ENCODE measurements at places on chromosomes 3 and 15. TPM values are rescaled to one million over a fixed set of nuclear protein-coding genes. Genes with fewer than 3 reads are reported as not detected.

The EXD1 gene
- total RNA-seq: not detected

DNA sequence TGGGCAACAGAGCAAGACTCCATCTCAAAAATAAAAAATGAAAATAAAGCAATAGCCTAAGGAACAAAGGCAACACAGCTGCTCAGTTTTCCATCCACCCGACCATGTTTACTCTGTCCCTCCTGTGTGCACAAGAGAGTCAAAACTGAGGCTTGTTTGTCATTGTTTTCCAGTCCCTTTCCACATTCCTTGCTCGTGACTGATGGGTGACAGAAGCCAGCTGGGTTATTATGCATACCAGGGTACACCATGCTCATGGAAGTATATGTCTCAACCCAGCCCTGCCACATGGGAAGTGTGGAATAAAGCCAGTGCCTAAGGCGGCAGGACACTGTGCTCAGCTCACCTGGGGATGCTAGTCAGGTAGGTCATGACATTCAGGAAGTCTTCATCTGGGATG, 49.5 kb downstream of the MCF2L2 start:
- no peak for DNase-seq

The PCOLCE2 gene
- 1.0 TPM for total RNA-seq

DNA sequence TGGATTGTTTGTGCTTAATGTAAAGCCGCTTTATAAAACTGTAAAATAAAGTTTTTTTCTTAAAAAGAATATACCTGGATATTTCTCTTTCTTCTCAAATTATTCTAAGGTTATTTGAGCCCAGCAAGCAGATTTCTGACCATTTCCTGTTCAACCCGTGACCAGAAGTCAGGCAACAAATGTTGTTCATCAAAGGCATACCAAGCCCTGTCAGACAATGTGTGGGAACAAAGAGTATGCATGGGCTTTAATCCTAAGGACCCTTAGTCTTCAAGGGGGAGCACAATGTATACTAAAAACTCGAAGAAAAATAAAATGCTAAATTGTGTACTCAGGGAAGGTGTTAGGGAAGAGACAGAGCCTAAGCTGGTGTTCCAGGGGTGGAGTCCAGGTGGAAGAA, 26.6 kb upstream of the PAQR5 start:
- DNase-seq: no peak

DNA sequence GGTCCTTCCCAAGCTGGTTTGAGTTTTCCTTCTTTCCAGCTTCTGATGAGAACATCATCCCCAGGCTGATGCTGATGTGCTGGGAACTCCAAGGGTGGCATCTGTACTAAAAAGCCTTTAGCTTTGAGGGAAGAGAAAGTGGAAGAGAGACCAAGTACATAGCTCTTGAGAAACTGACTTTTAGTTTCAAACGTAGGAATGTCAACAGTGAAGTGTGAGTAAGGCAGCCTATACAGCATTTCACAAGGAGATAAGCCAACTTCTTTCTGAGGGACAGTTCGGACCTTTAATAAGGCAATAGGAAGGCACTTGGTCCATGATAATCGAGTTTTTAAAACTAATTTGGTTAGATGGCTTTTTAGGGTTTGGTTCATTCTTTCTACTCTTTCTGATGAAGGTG, 53.7 kb downstream of the DLG1 start:
- no peak for DNase-seq

The TMEM108 gene
- 9.9 TPM for total RNA-seq

DNA sequence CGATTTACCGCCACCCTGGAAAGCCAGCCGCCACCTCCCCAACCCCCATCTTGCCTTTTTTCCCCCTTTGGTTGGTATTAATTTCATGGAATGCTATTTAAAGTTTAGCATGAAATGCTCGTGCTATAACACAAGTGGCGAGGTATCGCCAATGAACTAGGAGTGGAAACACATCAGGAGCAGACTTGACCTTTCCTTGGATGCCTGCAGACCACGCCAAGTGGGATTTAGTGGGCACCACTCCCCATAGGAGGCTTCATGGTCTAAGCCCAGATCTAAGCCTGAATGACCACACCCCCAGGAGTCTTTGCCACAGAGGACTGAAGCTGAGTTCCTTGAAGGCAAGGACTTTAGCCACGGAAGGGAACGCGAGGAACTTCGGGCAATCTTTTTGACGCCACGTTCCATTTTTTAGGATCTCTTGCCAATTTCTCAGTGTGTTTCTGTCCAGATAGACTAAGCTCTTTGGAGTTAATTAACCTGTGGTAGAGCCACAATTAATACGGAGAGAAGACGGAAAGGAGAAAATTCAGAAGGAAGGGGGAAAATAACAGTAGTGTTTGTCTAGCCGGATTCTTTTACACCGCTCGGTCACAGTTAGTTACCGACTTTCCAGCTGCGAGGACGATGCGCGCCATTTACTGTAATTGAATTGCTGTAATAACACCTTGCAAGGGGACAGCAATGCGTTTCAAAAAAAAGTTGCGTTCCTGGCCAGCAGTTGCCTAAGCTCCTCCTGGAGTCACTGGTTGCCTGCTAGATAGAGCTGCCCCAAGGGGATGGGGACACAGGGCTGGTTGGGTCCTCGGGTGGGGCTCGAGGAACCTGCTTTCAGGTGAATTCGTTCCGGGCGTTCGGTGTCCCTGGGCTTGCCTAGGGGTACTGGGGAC, 37.1 kb downstream of the NR2F2 start:
- no peak for DNase-seq

GRCh38 chr3:17052363-17052762, 167.6 kb downstream of the PLCL2 start:
- DNase-seq: no peak

DNA sequence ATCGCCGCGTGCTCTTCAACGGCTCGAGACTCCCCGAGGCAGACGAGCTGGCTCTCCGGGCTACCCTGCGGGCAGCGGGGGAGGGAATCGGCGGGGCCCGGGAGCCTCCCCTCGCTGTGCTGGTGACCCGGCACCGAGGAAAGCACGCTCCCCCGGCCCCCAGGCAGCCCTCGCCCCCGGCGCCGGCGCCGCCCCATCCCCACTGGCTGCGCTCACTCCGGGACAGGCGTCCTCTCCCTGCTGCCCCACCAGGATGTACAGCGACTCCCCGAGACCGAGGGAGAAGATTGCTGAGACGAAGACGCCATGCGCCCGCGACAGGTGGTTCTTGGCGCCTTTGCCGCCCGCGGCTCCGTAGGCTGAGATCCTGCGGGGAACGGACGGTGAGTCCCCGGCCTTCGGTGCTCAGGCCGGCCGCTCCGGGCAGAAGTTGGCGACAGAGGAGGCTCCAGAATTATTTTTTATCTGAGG, 1.7 kb downstream of the LTK start:
- no peak for DNase-seq

DNA sequence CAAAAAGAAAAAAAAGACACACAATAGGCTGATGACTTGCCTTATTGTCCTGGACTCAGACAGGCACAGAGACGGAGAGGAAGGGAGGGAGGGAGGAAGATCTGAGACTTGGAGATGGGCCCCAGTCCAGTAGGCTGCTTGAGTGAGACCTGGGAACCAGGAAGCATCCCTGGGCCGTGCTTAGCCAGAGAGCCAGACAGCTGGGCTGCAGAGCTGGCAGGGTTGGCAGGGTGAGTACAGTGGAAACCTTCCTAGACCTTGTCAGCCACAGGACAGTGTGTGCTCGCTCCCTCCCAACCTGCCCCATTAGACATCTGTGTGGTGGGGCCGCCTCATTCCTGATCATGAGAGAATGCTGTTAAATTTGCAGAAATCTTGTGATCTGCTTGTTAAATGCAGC, 107.9 kb upstream of the ALDH1A3 start:
- DNase-seq: no peak

DNA sequence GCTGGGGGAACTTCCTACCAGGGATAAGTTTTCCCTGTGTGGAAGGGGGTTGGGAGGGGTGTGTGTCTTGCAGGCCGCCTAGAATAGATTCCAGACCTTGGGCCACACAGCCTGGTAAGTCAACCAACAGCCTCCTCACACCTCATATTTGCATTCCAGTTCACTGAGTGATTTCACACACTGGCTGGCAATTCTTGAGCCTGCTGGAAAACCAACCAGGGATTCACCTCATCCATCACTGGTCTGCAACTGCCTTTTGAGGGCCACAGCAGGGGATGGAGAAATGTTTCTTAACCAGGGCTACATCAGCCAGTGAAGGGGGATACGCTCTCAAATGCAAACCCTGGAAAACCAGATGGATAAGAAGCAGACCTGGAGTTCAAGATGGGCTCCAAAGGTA, 2.0 kb downstream of the FSTL1 start:
- no peak for DNase-seq

DNA sequence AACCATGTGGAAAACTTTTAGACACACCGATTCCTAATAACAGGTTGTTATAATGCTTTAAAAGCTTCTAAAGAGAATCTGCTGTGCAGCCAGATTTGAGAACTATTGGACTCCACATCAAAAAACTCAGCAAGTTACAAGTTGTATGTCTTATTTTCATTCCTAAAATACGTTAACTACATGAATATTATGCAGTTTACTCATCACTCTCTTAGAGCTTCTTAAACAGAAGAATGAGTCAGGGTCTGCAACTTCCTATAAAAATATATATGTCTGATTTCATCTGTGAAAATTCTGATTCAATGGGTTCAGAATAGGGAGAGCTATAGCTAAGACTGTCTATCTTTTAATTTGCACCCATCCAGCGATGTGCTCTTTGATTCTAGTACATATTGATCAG, 244.2 kb upstream of the EPHA3 start:
- DNase-seq: no peak

DNA sequence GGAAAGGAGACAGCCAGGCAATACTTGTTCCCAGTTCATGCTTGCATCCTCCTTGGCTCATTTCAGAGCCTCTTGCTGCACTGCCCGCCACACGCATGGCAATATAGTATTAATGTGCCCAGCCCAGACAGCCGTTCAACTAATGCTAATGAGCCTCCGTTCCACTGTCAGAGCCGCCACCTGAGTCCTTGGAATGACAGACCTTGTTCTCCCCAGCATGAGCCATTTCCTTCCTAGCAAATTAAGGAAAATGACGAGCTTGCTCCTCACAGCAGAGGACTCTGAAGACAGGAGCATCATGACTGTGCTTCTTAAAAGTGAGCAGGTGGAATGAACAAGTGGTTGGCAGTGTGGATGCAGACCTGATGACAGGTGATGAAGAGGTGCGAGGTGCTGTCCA, 10.8 kb upstream of the LRRC15 start:
- DNase-seq: no peak

DNA sequence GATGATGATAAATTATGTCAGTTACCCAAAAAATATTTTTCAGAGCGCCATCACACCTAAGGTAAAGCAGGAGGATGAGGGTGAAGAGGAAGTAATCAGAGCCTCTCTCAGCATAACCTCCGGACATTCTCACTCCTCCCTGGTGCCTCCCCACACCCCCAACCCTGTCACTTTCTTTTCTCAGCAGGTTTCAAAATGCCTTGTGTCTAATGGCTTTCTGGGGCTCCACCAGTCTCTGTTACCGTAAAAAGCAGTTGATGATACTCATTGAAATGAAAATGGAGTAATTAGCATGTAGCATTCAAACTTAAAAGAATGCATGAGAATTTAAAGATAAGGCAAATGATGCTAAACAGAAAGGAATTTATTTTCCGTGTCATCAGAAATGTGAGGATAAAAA, 180.0 kb downstream of the ERC2 start:
- DNase-seq: no peak

- no peak for DNase-seq
Observed at GRCh38 chr3:24387000-24387399, 107.7 kb downstream of the THRB start.

The SLC51B gene
- not detected for total RNA-seq

The PLD1 gene
- total RNA-seq: 20.0 TPM

DNA sequence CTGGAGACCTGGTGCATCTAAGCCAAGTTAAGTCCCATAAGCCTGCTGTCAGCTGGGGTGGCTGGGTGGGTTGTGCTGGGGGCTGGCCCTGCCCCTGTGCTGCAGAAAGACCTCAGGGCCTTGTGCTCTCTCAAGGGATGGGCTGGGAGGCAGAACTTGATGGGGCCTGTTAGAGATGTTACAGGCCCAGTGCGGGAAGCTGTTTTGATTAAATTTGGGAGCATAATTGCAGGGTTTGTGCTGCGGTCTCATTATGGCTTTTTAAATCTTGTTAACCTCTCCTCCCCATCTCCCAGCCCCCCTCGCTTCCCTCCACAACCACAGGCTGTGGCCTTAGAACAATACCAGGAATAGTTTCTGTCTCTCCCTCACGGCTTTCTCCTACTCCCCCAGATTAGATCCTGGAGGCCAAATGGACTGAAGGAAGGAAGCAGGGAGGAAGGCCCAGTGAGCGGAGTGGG, 87.6 kb upstream of the TLE3 start:
- no peak for DNase-seq

The TMEM266 gene
- not detected for total RNA-seq

The SNTN gene
- not detected for total RNA-seq

DNA sequence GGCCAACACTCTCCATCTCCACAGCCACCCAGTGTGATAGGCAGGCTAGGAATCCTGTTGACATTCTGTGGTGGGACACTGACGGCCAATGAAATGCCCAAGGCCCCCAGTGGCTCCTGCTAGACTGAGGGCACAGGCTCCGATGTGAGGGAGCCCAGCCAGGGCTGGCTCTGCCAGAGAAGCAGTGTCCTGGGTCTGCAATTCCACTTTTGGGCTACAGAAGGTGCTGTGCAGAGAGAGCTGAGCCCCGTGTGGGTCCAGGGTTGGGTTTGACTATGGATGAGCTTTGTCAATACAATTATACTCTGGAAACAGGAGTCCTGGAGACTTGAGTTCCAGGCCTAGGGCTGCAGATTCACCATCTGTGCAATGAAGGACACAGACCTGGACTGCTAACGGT, 55.7 kb upstream of the TMEM115 start:
- no peak for DNase-seq

DNA sequence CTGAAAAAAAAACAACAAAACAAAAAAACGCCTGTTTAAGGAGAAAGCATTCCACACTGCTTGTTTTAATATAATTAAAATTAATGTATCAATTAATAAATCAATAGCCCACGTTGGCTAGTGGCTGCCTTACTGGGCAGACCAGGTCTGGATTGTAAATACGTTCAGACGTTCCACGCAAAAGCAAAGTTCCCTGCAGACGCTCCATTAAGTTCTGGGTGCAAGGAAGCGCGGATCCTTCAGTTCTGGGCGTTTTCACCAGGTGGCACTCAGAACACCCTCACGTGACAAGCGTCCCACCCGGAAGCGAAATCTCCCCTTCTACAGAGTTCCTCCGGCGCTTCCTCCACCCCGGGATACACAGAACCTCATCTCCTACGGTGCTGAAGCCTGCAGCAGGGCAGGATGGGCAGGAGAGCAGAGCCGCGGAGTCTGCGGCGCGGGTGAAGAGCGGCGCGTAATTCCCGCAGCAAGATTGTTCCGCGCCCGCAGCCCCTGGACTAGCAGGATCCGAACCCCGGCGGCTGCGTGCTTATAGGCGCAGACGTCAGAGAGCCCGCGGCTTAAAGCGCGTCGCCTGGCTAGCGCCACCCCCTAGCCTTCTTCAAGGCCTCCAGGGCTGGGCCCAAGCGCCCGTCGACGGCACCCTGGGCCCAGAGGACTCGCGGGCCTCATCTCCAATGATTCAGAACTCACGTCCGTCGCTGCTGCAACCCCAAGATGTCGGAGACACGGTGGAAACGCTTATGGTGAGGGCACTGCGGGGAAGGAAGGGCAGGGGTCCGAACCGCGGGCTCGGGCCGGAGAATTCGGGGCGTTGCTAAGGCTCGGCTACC, at the start of gene SLC25A38:
SLC25A38 (plus strand) TSS at position 326 of the 836 bp plus-strand sequence; CDS start at position 681, 355 bp downstream.
- DNase-seq: peak; percentile 84

All from K562 (cell line).